ENCODE measurements at places on chromosomes 7 and 10. TPM values are rescaled to one million over a fixed set of nuclear protein-coding genes. Genes with fewer than 3 reads are reported as not detected.

- no peak for DNase-seq
Measured at GRCh38 chr7:77335581-77335980, 80.6 kb downstream of the GSAP start.

GRCh38 chr7:27976531-27976930 is 204.1 kb downstream of the JAZF1 start:
- DNase-seq: no peak

The LRRC17 gene
- total RNA-seq: not detected

DNA sequence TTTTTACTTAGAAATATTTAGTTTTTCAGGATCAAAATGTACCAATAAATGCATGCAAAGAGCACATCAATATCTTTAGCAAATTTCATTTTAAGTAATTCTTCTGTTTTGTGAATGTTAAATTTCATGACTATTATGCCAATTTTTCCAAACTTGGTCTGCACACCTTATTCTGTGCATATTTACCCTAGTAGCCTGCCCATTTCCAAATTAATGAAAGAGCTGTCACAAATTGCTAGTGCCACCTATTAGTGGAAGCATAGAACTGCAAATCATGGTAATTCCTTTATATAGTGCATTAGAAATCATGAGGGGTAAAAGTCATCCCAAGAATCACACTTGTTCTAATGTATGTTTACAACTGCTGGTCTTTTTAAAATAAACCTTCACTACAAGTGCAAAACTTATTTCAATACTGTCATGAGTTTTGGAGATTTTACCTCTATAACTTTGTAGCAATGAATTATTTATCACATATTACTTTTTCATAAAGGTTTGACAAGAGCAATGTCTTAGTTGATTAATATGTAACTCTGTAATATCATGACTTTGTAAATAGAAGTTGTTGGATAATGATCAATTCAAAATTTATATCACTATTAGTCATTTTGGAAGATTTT is 5.7 kb downstream of the SEMA3A start:
- no peak for DNase-seq

The ACBD7 gene
- 1.5 TPM for total RNA-seq

DNA sequence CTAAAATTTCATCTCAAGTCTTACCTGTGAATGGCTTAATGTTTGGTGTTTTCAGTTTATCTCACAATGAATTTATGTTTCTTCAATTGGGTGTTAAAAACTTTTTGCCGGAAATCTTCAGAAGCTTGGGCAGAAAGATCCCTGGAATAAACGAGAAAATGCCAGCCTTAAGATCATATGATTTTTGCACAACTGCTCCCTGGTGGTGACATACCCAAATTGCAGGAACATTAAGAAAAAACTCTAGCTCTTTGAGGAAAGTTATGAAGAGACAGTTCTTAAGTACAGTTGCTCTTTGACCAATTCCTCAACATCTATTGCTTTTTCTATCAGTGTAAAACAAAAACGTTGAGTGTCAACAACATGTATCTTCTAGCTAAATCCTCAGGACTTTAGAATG is 48.2 kb upstream of the CREB5 start:
- DNase-seq: no peak
